ENCODE measurements at places on chromosomes 6 and 20. TPM values are rescaled to one million over a fixed set of nuclear protein-coding genes. Genes with fewer than 3 reads are reported as not detected.

Gene SH3BGRL2
- 11.7 TPM for total RNA-seq

Gene NKX2-2
- total RNA-seq = 0.11 TPM

Gene ULBP1
- 2.1 TPM for total RNA-seq

Gene RIPK1
- 24.6 TPM for total RNA-seq

Gene IMPG1
- not detected for total RNA-seq

Gene KIFC1
- 73.8 TPM for total RNA-seq

Gene SLC25A27
- total RNA-seq = 5.1 TPM

Gene CDKN1A
- total RNA-seq = 17.4 TPM

Gene INSM1
- 0.81 TPM for total RNA-seq

Gene MRAP2
- 8.3 TPM for total RNA-seq

Gene LTV1
- total RNA-seq = 62.9 TPM

Gene FAM184A
- total RNA-seq = 10.4 TPM

Gene FOXQ1
- total RNA-seq = 0.15 TPM

Gene BCAS1
- 0.37 TPM for total RNA-seq

Gene POU5F1
- 2,134 TPM for total RNA-seq

Gene OTOR
- total RNA-seq = not detected

Gene MYO6
- 48.1 TPM for total RNA-seq

Gene LINC00237
- total RNA-seq = 0.90 TPM

Gene MAS1
- total RNA-seq = 0.02 TPM

Gene BHLHE23
- 0.22 TPM for total RNA-seq

Gene KCNG1
- 13.2 TPM for total RNA-seq

Gene MCM3
- 252 TPM for total RNA-seq

Gene MYB
- total RNA-seq = 5.8 TPM

Gene TMEM244
- total RNA-seq = not detected

Gene SLC17A2
- total RNA-seq = not detected

Gene SNRPB
- 462 TPM for total RNA-seq

Gene RIPOR3
- total RNA-seq = 0.48 TPM

Data from H9 (cell line).